ENCODE measurements at places on chromosomes 1 and 21.
A peak's percentile ranks its signal among the peaks of the same experiment; 100 is the strongest.

GRCh38 chr1:5944154-5944842, 47.9 kb downstream of the NPHP4 start:
- DNase-seq: no peak

DNA sequence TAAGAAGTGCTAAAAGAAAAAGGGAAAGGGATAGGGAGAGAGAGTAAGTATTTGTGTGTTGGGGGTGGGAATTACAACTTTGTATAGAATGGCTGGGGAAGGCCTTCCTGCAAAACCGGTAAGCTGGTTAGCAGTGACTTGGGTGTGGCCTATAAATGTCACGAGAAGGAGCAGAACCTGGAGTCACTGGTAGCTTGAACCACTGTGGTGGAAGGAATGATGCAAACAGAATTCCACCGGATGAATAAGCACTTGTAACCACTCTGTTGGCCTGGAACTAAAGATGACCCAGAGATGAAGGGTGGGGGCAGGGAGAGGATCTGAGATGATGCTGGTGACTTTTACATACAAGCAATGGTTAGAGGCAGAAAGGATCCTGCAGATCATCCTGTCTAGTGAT, 8.9 kb downstream of the XKR8 start:
- peak; percentile 91 for DNase-seq

DNA sequence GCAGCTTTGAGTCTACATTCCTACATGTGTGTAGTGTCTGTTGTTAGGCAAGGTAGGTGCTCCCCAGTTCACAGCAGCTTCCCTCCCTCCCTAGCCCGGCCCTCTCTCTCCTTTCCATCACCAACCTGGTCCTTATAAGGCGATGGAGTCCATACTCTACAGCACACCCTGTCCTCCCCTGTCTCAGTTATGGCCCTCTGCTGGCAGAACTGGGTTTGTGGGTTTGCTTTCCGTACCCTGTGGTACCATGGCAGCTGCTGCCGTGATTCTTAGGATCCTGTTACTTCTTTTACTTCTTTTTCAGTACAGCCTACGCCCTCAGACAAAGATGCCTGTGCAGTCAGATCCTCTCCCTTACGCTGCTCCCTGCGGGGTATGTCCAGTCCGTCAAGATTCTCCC, 31.7 kb downstream of the AK5 start:
- peak; percentile 34 for DNase-seq

GRCh38 chr21:46307625-46308024, 16.0 kb downstream of the C21orf58 start:
- peak; percentile 43 for DNase-seq

- peak; percentile 77 for DNase-seq
Measured at GRCh38 chr1:212671342-212672031, 28.2 kb downstream of the BATF3 start.

GRCh38 chr1:25028587-25028906, 98.5 kb upstream of the RUNX3 start:
- no peak for DNase-seq

GRCh38 chr1:161866241-161866640, 100.1 kb downstream of the ATF6 start:
- DNase-seq: no peak

DNA sequence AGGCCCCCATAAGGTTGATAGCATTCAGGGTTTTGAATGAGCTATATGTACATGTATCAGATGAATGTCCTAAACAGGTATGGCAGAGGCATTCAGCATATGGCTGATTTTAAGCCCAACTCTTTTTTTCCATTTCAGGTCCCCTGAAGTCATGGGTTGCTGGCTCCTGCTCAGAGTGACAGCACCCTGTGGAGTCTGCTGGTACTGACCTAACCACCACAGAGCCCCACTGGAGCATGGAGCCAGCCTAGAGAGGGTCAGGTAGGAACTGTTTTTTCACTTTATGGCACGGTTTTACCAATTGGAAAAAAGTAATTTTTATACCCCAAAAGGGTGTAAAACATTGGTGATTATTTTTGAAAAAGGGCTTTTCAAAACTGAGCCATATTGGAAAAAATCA, 82.5 kb upstream of the MPC2 start:
- DNase-seq: no peak

- no peak for DNase-seq
Measured at GRCh38 chr1:32954168-32954567, 10.4 kb downstream of the RNF19B start.

DNA sequence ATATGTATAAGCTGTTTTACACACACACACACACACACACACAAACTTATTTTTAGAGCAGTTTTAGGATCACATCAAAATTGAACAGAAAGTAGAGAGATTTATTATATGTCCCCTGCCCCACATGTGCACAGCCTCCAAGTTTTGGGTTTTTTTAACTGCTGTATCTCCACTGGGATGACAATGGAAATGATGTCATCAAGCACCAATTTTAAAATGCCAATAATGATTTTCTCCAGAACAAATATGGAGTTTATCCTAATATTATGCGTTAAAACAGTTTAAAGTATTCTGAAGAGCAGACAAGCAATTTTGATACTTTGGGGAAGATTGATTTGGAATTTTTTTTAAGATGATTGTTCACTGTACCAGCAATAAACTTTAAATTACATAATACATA, 56.7 kb downstream of the GFI1 start:
- no peak for DNase-seq

- DNase-seq: no peak
Measured at GRCh38 chr1:171877701-171878100, 36.4 kb downstream of the DNM3 start.

Data from fibroblast of skin of right biceps (primary cell).